Activated CD4-positive, CD25-positive, alpha-beta regulatory T cell treated with anti-CD3 and anti-CD28 coated beads, Interleukin-2, amount 50 U/mL, for 24 hours (primary cell): ENCODE measurements at places on chromosomes 3 and 15.

GRCh38 chr15:74274470-74275038 is 38.4 kb downstream of the CCDC33 start:
- no peak for ATAC-seq

GRCh38 chr15:99322643-99323405 is 71.5 kb downstream of the LRRC28 start:
- ATAC-seq = no peak

DNA sequence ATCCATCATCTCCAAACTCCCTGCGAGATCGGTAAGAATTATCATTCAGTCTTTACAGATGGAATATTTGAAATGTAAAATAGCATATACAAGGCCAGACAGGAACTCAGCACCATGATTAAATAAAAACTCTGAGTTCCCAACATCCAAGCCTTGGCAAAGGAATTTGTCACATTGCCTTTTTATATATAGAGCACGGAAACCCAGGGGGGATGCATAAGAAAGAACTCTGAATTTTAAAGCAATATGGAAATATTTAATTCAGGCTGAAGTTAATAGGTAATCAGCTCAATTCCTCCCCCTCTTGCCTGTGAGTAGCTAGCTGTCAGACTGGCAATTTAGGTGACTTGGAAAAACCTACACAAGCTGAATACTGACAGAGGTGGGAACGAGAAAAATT is 217.9 kb upstream of the KCNMB2 start:
- no peak for ATAC-seq

- ATAC-seq = no peak
These were observed 418.9 kb upstream of the NAALADL2 start for GRCh38 chr3:174440253-174440701.

GRCh38 chr15:33005582-33005981 is 188.9 kb downstream of the FMN1 start:
- ATAC-seq = no peak

GRCh38 chr3:187191271-187191670 is 6.0 kb upstream of the RTP1 start:
- ATAC-seq = no peak

GRCh38 chr3:196047391-196048030 is 34.4 kb downstream of the TFRC start:
- ATAC-seq = no peak

DNA sequence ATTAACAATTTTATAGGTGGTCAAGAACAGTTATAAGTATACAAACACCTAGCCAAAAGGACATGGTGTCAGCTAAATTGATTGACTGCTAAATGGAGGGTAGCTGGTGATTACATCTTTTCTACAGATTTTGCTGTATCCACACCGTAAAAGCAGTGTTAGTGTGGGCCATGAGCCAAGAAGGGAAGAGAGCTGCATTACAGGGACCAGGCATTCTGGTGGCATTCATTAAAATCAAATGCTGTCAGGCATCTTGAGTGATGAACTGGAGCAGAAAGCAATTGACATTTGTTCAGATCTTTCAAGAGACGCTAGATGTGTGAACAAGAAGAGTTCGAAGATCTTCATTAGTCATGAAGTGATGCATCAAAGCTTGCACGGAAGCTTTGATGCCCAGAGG is 177.9 kb downstream of the ARPP21 start:
- no peak for ATAC-seq

GRCh38 chr15:62060896-62061280 is 641 bp upstream of the VPS13C start:
- peak; percentile 1 for ATAC-seq

- ATAC-seq = no peak
These were observed 567.5 kb upstream of the CCDC54 start for GRCh38 chr3:106809623-106810299.

DNA sequence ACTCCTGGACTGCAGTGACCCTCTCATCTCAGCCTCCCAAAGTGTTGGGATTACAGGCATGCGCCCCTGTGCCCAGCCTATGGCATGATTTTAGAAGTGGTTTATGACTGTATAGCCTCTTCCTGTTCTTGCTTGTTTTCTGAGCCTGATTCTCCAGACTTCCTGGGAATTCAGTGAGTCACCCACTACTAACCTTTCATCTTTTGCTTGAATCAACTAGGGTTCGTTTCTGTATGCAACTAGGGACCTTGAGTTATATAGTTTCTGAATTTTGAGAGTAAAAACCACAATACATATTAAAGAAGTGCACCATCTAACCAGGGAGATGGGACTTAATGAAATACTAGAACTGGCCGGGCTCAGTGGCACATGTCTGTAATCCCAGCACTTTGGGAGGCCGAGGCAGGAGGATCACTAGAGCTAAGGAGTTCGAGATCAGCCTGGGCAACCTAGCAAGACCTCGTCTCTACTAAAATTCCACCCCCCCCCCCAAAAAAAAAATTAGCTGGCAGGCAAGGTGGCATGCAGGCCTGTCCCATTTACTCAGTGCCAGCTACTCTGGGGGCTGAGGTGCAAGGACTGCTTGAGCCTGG is 76.0 kb downstream of the ZNF609 start:
- peak; percentile 24 for ATAC-seq

GRCh38 chr3:71360764-71361163 is 222.8 kb downstream of the FOXP1 start:
- peak; percentile 64 for ATAC-seq

DNA sequence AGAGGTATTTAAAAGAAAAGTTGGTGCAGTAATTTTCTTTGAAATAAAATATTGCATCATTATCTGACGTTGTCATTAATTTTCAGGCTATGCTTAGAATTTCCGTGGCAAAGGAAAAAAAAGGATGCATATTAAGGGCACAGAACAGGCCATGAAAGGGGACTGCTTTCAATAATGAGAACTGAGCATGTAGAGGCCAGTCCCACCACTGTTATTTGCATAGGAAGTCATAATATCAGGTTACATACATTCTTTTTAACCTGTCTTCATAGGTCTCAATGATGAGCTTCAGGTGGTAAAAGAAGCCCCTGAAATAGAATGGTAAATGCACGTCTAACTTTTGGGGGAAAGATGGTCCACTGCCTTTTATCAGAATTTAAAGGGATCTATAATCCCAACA is 272.1 kb upstream of the ALCAM start:
- no peak for ATAC-seq

- no peak for ATAC-seq
These were observed 4.7 kb upstream of the ONECUT1 start for GRCh38 chr15:52794665-52795463.

- ATAC-seq = no peak
These were observed 426.1 kb downstream of the IL5RA start for GRCh38 chr3:2684046-2684445.

GRCh38 chr3:32113566-32113965 is 7.1 kb downstream of the GPD1L start:
- ATAC-seq = peak; percentile 70

DNA sequence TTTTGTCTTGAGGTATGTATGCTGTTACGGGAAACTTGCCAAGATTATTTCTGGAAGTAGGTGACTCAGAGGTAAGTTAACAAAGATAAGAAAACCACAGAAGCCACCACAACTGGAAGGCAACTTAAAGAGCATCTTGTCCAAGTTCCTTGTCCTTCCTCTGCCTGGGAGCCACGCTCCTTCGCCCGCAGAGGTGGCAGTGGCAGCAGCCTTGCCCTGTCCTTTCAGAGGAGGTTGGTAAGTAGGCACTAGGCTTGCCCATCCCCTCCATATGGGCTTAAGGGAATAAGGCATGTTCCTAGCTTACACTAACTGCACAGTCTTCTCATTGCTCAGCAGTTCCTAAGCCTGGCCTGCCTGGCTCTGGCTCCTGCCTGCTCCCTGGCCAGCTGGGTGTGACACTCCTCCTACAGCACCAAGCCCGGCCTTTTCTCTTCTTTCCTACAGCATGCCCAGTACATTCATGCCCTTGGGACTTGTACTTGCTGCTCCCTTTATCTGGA is 48.0 kb upstream of the RAB6B start:
- no peak for ATAC-seq

DNA sequence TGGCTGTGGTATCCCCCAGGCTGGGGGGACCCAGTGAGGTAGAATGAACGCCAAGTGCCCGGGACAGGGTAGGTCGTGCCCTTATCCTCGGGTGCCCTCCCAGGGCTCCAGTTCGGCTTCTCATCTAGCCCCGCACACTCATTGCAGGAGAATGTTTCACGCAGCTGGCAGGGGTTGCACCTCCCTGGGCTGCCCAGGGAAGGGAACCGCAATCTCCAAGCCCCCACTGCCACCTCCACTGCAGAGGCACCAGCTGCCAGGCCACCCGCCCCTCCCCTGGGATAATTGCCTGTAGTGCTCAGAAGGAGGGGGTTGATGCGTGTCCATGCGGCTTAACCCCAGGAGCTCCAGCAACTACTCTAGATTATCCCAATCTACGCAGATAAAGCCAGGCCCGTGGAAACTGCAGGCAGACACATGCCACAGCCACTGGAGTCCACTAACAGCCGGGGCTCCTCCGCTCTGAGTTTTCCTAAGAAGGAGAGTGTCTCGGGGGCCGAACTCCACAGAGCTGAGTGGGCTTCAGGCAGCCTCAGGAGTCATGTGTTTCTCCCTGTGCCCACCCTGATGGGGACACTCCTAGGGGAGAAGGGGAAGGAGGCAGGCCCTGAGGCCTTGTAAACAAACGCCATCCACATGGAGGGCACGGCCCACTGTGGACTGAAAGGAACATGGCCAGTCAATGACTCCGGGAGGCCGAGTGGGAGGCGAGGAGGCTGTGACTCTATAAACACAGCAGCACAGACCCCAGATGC is 137.2 kb upstream of the IQSEC1 start:
- ATAC-seq = no peak

GRCh38 chr15:75107516-75107907 is 84.1 kb downstream of the PPCDC start:
- no peak for ATAC-seq

DNA sequence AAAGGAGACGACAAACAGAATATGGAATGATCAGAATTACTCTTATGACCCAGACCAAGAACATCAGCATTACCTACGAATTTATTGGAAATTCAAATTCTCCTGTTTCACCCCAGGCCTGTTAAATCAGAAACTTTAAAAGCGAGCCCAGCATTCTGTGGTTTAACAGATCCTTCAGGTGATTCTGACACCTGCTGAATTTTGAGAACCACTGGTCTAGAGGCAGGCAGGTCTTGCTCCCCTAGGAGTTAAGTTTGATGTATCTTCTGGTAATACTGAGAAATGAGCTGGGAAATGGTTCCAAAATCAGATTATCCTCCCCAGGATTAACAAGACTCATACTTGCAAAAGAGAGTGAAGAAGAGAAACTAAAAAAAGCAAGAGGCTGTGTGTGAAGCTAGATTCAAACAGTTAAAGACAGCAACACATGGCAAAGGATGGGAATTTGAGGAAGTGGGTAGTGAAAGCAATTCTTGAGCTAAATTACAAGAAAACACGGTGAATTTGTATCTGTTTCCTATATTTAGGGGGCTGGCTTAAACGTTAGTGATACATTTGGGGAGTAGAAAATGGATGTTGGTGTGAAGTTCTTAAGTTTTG is 66.0 kb downstream of the FLNB start:
- ATAC-seq = no peak

GRCh38 chr15:45573961-45574629 is 13.1 kb upstream of the BLOC1S6 start:
- no peak for ATAC-seq

DNA sequence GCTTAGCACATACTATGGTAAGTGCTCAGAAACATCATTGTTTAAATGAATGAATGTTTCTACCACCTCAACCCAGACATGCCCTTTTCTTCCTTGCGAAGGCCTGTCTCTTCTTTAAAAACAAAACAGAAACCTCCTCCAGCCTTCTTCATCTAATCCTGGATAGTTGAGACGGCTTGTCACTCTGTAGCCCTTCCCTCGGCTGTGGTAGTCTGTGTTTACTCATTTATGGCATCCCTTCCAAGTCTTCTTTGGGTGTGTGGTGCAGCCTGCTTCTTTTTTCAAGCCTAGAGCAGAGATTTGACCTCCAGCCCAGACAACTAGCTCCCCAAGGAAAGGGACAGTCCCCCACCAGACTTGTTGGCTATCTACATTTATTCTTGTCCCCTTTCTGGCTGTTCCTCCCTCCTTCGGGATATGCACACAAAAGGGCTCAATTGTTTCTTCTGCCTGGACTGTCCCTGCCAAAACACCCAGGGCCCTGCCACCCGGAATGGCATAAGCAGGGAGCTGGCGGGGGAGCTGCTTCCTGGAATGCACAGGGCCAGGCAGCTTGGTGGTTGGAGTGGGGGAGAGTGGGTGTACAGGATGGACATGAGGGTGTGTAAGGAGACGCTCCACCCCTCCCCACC is 67.8 kb downstream of the ITGA11 start:
- ATAC-seq = no peak

GRCh38 chr3:185786956-185787877 is 37.6 kb downstream of the IGF2BP2 start:
- ATAC-seq = no peak

GRCh38 chr3:122004991-122005565 is 17.0 kb downstream of the ILDR1 start:
- ATAC-seq = peak; percentile 44

DNA sequence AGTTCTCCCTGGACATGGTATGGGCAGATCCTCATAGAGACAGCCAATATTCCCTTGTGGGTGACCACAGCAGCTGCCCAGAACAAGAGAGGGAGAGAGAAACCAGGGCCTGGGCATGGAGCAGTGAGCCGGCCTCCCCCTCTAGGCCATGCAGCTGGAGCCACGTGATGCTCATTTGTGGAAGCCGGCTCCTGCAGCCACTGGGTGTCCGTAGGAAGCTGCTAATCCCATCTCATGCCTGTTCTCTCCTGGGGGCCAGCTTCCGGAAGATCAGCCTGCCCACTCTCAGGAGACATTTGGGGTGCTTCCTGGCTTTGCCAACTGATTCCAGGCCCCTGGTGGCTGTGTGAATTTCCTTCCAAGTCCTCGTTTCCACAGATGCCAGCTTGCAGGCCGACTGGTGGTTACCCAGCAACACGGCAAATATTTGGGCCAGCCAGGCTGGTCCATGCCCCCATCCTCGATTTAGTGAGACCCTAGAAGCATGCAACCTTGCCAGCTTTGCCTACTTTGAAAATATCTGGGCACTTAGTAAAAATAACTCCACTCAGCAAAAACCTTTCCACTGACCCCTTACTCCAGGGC is 55.3 kb downstream of the LINGO1 start:
- no peak for ATAC-seq

GRCh38 chr3:14424711-14425580 is 22.5 kb downstream of the SLC6A6 start:
- no peak for ATAC-seq

- no peak for ATAC-seq
These were observed 14.6 kb upstream of the BLOC1S6 start for GRCh38 chr15:45572617-45573016.

DNA sequence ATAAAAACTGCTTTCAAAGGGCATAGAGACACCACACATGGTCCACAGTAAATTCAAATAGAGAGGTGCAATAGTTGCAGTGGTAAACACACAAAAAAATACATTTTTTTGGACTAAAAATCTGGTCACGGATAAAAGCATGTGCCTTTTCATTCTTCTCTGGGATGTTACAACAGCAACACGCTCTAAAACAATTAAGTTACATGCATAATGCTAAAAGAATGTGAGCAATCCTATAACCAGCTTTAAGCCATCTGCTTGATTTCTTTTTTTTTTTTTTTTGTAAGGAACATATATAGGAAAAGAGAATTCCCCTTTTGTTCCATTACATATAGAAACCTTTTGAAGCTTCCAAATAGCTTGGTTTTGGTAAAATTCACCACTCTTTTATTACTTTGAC is 20.0 kb downstream of the WNT5A start:
- no peak for ATAC-seq

- no peak for ATAC-seq
These were observed 68.9 kb upstream of the CSPG5 start for GRCh38 chr3:47647550-47647949.

GRCh38 chr3:4776399-4776979 is 202.7 kb upstream of the BHLHE40 start:
- ATAC-seq = no peak
